ENCODE measurements at places on chromosomes 11 and 22.

DNA sequence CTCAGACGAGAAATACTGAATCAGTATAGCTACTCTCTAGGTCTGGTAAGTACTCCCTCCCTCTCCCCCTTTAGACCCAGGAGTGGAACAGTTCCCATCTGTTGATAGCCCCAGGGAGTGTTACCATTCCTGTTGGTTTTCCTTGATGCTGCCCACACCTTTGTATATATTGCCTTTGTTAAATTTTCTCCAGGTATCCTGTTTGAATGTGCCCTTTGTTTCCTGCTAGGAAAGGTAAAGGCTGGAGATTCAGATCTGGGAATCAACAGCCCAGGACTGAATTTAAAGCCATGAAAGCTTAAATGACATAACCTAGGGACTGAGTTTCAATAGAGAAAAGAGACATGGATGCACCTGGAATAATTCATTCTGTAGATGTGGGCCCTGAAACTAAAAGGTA is 68.3 kb downstream of the CCDC83 start:
- no peak for DNase-seq

- no peak for DNase-seq
Measured at GRCh38 chr22:20672732-20673131, 101.2 kb upstream of the SERPIND1 start.

GRCh38 chr11:9065607-9066432 is 25.6 kb downstream of the SCUBE2 start:
- DNase-seq = no peak

DNA sequence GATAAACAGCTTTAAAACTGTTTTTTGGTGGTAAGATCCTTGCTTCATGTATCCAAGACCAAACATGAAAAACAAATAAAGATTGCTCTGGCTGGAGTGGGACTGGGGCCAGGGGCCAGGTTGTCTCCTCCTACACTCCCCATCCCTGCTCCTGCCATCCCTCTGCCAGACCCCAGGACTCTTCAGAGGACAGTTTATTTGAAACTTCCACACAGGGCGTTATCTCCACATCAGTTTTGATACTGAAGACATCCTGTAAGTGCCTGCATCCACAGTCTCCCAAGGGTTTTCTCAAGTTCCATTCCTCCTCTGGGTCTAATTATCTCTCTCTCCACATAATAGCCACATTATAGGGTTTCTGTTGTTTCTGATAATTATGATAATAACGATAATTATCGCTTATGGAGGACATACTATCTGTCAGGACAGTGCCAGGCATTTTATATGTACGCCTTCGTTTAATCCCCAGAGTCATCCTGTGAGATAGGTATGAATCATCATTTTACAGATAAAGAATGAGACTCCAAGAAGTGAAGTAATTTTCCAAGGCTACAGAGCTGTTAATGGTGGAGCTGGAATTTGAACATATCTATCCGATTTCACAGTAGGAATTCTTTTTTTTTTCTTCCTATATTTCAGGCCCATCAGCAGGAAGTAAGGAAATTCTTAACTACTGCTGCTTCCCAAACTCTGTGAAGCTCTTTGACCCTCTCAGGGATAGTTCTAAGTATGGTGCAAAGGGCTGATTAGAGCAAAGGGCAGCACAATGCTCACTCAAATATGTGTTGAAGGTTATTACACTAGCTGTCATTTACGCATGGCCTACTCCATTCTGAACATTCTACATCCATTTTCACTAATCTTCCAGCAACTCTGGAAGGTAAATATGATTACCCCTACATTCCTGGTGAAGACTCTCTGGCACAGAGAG is 488.0 kb upstream of the CCDC90B start:
- DNase-seq = no peak

DNA sequence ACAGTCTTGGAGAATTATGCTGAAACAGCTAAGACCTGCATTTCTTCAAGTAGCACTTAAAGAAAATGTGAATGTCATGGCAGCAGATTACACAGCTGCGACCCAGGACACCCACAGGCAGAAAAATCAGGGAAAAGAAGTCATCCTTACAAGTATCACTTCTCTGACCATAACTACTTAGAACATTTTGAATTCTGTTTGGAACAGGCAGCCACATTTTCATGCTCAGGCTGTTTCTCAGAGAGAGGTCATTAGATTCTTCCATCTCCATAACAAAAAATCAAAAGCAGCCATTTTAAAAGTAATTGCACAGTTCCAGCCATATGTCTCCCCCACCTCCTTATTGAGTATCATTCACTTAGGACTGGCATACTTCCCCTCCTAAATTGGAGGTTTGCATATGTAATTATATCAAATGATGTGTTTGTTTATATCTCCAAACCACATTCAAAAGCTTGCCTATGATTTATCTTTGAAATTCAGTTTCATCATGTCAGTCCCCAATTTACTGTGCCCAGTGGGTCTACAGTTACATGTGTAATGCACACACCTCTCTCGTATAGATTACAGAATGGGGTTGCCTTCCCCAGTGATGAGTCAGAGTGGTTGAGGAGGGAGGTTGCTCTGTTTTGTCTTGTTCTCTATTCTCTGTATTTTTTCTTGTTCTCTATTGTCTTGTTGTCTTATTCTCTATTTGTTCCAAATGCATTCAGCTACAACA is 276.5 kb upstream of the MTNR1B start:
- no peak for DNase-seq

DNA sequence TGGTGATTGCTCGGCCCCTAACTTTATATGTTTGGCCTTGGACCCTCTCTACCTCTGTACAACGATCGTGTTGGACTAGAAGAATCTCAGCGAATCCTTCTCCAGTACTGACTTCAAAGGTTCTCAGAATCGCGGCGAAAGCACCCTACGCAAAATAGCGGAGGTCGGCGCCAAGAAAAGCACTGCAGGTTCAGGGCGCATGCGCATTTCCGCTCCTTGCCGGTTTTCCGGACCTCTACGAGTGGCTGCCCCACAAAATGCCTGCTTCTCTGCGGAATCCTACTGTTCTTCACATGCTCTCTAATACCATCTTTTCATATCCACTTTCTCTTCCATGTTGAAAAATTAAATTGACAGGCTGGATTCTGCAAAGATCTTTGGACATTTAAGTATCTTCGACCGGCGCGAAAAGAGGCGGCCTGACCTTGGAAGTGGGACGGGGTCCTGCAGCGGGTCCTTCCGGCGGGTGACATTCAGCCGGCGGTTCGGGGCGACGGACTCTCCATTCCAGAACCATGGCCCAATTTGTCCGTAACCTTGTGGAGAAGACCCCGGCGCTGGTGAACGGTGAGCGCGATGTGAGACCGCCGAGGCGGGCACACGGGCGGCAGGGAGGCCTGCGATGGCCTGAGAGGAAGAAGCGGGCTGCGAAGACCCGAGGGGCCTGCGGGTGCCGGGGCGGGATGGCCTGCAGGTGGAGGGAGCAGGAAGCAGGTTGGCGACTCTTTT is at the start of gene ATP5MG:
ATP5MG (plus strand) TSS at position 456 of the 729 bp plus-strand sequence; CDS start at position 516, 60 bp downstream.
- peak; percentile 97 for DNase-seq

GRCh38 chr11:1152316-1153104 is 5.2 kb upstream of the MUC5AC start:
- no peak for DNase-seq

GRCh38 chr11:1547467-1548098 is 24.5 kb downstream of the DUSP8 start:
- no peak for DNase-seq

DNA sequence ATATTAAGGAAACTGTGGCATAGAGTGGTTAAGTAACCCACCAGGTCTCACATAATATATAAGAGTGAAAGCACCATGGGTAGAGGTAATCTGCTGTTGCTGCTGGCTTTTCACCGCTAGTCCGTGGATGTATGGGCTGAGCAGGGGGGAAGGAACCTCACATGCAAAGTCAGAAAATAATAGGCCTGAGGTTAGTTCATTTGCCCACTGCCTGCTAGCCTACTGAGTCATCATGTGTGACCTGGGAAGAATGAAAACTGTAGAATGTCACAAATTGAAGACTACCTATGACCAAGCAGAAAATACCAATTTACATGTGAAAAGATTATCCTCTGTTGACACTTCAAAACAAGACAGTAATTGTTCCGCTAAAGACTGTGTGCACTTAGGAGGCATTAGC is 560.1 kb upstream of the FAT3 start:
- DNase-seq = no peak

DNA sequence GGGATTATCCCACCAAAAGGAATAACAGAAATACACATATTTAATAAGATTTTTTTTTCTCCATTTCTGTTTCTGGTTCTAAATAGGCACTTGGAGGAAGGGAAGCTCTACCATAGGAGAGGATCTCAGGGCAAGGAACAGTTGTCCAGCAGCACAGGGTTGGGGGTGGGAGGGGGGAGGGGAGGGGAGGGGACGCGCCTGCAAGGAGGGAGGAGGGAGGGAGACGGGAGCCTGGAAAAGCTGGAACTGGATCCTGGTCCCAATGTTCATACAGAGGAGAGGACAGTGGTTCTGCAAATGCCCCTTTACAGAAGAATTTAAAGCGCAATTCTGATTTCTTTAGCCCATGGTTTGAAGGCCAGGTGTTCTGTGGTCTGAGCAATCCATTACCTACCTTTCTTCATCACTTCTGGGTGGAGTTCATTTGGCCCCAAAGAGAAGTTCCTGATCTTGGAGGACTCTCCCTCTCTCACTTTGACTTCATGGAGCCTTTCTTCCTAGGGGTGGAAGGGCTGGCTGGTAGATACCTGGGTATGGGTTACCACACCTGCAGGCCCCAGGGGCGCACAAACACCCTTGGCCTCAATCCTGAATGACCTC is 348.9 kb upstream of the NCAM1 start:
- no peak for DNase-seq
